ENCODE measurements at places on chromosomes 11 and 22.

- DNase-seq, result no peak
These were observed 7.4 kb downstream of the SVIP start for GRCh38 chr11:22822203-22822602.

- no peak for DNase-seq
These were observed 24.2 kb downstream of the MS4A6A start for GRCh38 chr11:60158636-60159035.

DNA sequence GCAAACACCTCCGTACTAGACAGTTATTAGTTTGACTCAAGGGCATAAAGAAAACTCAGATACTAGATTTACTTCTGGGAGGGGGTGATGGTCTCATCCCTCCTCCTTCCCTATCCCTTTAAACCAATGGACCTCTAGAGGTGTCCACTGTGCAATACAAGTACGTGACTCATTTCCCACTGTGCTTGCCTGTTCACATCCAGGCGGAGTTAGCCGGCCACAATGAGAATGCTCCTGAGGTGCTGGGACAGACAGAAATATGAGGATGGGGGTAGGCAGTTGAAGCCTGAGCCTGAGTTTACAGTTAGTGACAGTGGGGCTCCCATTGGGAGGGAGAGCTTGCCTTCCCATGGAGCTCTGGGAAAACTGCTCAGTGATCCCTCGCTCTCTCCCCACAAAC is 8.4 kb upstream of the PMM1 start:
- no peak for DNase-seq

DNA sequence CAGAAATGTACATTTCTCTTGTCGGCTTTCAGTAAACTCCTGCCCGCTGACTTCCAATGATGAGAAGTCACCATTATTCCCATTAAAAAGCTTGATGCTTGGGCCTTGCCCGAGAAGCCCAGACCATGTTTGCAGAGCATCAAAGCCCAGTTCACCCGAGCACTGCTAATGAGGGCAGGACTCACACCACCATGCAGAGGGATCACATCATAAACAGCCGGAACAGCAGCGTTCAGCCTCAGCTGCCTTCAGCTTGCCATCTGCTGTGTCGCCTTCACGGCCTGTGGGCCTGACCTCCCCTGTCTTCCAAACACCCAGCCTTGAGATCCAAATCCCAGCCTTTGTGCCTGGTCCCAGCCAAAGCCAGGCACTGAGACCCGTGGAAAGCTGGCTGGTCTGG is 105.4 kb upstream of the CSNK2A3 start:
- DNase-seq, result no peak

- DNase-seq, result no peak
These were observed 60.6 kb upstream of the RDX start for GRCh38 chr11:110356762-110357671.

DNA sequence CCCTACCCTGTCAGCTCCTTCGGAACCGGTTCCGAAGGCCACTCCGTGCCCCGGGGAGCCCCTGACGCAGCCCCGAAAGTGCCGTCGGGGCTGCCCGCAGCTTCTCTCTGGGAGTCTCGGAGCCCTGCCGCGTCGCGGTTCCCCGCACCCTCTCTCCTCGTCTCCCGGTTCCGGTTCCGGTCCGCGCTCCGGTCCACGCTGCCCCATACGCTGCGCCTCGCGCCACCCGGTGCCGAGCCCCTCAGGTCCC is 618 bp downstream of the MTA2 start:
- no peak for DNase-seq

- DNase-seq, result no peak
These were observed 107.1 kb upstream of the CD44 start for GRCh38 chr11:35031867-35032266.

DNA sequence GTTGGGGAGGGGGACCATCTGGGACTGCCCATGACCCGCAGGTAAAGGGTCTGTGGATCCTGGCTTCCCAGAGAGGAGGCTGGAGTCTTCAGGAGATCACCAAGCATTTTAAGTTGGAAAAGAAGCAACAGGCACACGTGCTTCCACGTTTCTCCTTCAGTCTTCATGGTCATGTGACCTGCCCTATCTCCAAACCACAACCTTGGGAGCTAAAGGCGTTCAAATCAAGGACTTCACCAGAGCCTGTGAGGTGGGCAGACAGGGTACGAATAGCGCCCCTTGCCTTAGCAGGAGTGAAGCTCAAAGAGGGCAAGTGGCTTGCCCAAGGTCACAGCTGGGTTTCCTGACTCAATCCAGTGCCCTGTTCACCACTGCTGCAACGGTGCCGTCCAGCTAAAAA is 6.7 kb downstream of the TMEM184B start:
- DNase-seq, result no peak

GRCh38 chr11:11988681-11989261 is 19.7 kb downstream of the DKK3 start:
- DNase-seq, result no peak

GRCh38 chr11:104148074-104148473 is 15.9 kb downstream of the PDGFD start:
- no peak for DNase-seq

GRCh38 chr22:35069541-35069940 is 3.6 kb downstream of the ISX start:
- no peak for DNase-seq

DNA sequence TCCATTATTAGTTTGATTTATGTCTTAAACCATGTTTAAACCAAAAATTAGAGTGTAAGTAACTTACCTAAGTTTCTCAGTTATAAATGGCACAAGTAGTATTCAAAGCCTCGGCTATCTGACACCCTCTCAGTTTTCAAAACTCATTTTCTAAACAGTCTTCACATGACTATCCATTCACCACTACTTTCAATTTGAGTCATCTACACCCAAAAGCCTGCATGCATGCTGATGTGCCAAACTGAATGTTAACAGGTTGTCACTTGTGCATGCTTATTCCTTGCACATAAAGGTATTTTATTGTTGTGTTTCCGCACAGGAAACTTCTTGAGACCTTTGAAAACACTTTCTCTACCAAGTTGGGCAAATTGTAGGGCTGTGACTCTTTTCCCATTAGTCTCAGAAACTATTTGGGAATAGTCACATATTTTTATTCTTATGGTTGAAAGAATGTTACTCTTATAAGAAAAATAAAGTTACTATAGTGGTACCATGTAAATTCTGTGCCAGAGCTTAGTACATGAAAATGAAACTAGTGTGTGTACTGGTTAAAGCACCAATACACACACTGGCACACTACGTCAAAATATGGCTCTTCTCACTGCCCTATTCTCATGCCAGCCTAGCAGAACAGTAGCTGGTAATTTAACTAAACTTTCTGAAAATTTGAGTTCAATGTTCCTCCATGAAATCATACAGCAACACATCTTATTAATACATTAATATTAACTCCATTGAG is 2.2 kb upstream of the OR51E2 start:
- no peak for DNase-seq

- DNase-seq, result no peak
These were observed 66.3 kb downstream of the JRKL start for GRCh38 chr11:96456111-96456510.

DNA sequence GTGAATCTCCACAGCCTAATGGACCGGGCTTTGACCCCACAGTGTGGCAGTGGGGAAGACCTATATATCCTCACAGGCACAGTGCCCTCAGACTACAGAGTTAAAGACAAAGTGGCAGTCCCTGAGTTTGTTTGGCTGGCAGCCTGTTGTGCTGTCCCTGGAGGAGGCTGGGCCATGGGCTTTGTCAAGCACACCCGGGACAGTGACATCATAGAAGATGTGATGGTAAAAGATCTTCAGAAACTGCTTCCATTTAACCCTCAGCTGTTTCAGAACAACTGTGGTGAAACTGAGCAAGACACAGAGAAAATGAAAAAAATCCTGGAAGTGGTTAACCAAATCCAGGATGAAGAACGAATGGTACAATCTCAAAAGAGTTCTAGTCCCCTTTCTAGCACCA is 39.0 kb downstream of the ENDOD1 start:
- no peak for DNase-seq

- DNase-seq, result no peak
These were observed 38.6 kb upstream of the CARS1 start for GRCh38 chr11:3095712-3096361.

- DNase-seq, result no peak
These were observed 7.0 kb downstream of the HPS5 start for GRCh38 chr11:18314784-18315523.

GRCh38 chr22:34236527-34236926 is 316.3 kb upstream of the LARGE1 start:
- DNase-seq, result no peak

DNA sequence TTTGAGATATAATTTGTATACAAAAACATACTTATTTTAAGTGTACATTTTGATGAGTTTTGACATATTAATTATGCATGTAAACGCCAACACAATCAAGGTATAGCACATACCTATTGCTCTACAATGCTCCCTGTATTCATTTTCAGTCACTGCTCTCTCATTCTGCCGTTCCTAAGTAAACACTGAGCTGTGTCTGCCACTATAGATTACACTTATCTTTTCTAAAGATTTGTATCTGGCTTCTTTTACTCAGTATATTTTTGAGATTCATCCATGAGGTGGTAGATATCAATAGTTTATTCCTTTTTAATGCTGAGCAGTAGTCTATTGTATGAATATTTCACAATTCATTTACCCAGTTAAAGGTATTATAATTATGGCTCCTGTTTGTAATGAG is 25.4 kb upstream of the BACE1-AS start:
- DNase-seq, result no peak

- DNase-seq, result no peak
These were observed 112.0 kb upstream of the OR5AK2 start for GRCh38 chr11:56876621-56877275.

- no peak for DNase-seq
These were observed 4.8 kb downstream of the NRXN2 start for GRCh38 chr11:64718084-64718779.

GRCh38 chr11:61887839-61888494 is 3.4 kb downstream of the FADS3 start:
- no peak for DNase-seq

- no peak for DNase-seq
These were observed 5.5 kb upstream of the P4HA3 start for GRCh38 chr11:74316772-74317505.

DNA sequence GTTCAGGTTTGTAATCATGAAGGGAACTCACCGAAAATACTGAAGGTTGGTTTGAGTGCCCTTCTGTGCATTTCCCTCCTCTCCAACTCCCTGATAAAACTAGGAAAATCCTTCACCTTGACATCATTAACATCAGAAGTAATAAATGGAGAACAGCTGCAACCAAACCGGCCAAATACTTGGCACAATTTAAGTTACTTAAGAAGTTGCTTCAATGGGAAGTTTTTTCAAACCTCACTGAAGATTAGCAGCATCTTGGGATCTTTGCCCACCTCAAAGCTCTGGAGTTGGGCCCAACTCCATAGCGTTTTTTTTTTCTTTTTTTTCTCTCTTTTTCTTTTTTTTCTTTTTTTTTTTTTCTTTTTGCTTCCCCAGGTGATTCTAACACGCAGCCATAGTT is 784.8 kb downstream of the KCNA4 start:
- DNase-seq, result no peak

- no peak for DNase-seq
These were observed 1.3 kb downstream of the LDLRAD3 start for GRCh38 chr11:35945137-35945518.

Measured in activated CD4-positive, CD25-positive, alpha-beta regulatory T cell (primary cell).